NCI-H2107 (cell line): ENCODE measurements at places on chromosomes 1 and 21.

DNA sequence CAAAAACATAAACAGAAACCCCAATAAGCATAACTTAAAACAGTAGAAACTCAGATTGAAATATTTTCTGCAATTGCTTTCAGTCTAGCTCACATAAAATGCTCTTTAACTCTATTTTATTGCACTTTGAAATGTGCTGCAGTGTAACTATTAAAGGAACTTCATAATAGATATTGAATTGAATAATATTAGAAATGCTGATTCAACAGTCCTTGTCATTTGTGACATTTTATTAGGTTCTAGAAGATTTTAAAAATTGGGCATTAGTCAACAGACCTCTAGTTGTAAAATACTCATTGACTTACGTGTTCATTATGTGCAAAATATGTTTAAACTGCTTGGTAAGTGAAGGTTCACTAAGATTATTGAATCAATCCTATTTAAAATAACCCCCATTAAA is 1422.3 kb downstream of the PLA2G4A start:
- DNase-seq = no peak

- DNase-seq = no peak
Measured at GRCh38 chr1:180505732-180506335, 3.5 kb upstream of the ACBD6 start.

GRCh38 chr21:39118061-39118460 is 65.2 kb downstream of the PSMG1 start:
- no peak for DNase-seq

- DNase-seq = no peak
Measured at GRCh38 chr1:241081473-241081872, 275.5 kb downstream of the RGS7 start.

GRCh38 chr1:110312188-110313121 is 26.7 kb upstream of the RBM15 start:
- DNase-seq = peak; percentile 50

DNA sequence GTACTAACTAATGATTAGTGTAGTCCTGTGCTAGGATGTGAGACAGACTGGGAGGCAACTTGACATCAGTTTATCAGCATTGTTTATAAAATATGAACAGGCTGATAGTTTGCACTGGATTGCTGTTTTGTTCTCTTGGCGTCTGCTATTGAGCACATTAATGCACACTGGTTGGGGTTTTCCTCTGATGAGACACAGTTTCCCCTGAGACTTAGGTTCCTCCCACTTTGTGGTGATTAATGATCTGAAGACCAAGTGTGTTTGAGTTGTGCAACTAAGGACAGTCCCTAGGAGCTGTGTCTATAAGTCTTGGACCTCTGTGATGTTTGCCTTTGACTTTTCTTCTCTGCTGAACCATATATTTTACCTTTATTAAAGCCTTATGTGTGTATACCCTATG is 1015.4 kb downstream of the AMY1C start:
- DNase-seq = no peak

DNA sequence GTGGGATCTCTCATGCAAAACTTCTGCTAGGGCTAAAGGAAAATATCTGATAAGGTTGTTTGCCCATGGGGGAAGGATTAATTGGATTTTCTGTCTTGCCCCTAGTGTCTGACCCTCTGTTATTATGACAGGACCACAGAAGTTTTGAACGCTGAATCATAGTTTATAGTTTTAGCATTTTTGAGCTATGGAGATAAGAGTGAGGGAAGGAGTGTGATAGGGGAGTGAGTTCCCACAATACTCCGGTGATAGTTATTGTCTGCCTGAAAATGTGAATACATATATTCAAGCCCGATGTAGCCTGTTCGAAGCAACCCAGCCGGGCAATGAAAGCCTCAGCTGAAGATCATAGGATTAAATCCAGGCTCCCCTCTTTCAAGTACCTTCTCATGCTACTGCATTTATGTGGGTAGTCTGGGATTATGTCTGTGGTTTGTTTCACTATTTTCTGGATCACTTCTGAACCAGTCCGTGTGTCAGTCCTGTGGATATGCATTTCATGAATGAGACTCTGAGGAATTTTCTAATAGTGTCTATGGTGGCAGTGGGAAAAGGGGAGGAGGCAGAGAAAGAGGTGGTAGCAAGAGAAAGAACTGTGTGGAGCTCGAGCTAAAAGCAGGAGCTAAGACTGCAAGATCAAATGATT is 258.7 kb downstream of the DISC1 start:
- no peak for DNase-seq
